ENCODE measurements at places on chromosomes 7 and 10. TPM values are rescaled to one million over a fixed set of nuclear protein-coding genes. Genes with fewer than 3 reads are reported as not detected.

DNA sequence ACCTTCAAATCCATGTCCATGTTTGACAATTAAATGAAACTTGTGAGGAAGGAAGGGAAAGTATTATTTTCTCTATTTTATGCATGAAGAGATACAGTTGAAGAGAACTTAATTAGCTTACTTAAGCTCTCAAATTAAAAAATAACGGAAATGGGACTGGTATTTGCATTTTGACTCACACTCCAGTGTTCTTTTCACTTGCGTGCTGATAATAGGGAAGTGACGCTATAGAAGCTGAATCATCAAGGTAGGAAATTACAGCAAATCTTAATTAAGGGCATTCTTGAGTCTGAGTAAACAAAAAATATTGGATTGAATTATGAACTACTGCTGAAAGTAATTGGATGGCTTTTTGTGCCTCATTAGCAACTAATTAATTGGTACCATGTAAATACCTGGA, 44.0 kb upstream of the NPVF start:
- H3K4me1 ChIP-seq = no peaks in the 10 kb centered on the region
- H3K36me3 ChIP-seq = no peaks in the 10 kb centered on the region
- H3K27ac ChIP-seq = no peak overlapping the region
- no peak overlapping the region for H3K4me3 ChIP-seq
- DNase-seq = no peak

The INMT gene
- 237 TPM for polyA plus RNA-seq

- no peak overlapping the region for H3K4me3 ChIP-seq
- DNase-seq = no peak
- H3K4me1 ChIP-seq = no peaks in the 10 kb centered on the region
- H3K27ac ChIP-seq = no peak overlapping the region
- no peaks in the 10 kb centered on the region for H3K36me3 ChIP-seq
These were observed 4.4 kb downstream of the DMBT1 start for GRCh38 chr10:122564980-122565379.

DNA sequence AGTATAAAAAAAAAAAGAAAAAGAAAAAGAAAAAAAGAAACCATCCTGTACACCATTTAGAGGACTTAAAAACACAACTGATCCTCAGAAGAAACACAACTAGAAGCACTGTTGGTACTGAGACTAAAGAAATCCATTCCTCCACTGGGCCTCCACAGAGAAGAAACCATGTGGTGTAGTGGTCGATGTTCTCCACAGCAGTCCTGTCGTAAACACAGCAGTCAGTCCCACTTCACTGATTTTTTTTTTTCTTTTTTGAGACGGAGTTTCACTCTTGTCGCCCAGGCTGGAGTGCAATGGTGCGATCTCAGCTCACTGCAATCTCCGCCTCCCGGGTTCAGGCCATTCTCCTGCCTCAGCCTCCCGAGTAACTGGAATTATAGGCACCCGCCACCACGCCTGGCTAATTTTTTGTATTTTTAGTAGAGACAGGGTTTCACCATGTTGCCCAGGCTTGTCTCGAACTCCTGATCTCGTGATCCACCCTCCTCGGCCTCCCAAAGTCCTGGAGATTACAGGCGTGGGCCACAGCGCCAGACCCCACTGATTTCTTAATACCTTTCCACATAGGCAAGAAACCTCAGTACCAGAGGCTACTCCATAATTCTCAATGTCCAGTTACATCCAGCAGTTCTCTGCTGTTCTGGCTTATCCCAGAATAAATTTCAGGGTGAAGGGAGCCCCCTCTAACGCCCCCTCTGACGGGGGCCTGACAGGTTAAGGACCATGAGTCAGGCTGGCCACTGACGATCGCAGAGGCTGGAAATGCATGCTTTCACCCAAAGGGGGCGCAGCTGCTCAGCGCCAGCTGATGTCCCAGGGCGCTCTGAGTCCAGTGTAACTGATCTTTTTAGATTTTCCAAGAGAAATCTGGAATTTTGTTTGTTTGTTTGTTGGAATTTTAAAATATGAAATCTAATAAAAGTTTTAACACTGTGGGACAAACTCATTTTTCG, 24.8 kb upstream of the FFAR4 start:
- no peaks in the 10 kb centered on the region for H3K36me3 ChIP-seq
- H3K4me3 ChIP-seq = peak overlapping the region; percentile 35
- peaks cover 5% of the 10 kb centered on the region for H3K27me3 ChIP-seq
- H3K4me1 ChIP-seq = no peaks in the 10 kb centered on the region
- H3K27ac ChIP-seq = no peak overlapping the region

DNA sequence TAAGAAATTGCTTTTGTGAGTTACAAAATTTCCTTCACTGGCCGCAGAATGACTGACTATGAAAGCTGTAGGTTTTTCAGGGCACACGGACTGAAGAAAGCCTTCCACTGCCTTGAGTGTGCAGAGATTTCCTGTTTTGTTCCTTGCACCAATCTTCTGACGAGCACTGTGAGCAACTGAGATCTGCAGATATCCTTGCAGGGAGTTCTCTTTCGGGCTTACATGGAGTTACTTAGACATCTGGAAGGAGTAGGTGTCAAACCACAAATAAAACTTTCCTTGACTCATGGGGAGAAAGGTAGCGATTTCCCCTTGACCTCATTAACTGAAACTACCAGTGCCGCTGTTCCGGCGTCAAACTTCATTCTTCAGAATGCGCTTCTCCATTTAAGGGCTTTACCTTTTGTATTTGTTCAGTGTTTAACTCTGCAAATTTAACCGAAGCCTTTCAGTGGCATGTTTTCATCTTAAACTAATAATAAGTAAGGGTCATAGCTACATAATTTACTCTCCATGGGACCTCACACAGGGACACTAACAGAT, 1175.3 kb downstream of the GATA3 start:
- H3K36me3 ChIP-seq = no peaks in the 10 kb centered on the region
- H3K27me3 ChIP-seq = no peaks in the 10 kb centered on the region
- H3K27ac ChIP-seq = no peak overlapping the region
- H3K4me1 ChIP-seq = peaks cover 2% of the 10 kb centered on the region
- no peak overlapping the region for H3K4me3 ChIP-seq
